DMS79 (cell line): ENCODE measurements at places on chromosomes 3 and 15.
A peak's percentile ranks its signal among the peaks of the same experiment; 100 is the strongest.

- DNase-seq: no peak
Observed at GRCh38 chr3:111244760-111245159, 173.1 kb downstream of the NECTIN3 start.

DNA sequence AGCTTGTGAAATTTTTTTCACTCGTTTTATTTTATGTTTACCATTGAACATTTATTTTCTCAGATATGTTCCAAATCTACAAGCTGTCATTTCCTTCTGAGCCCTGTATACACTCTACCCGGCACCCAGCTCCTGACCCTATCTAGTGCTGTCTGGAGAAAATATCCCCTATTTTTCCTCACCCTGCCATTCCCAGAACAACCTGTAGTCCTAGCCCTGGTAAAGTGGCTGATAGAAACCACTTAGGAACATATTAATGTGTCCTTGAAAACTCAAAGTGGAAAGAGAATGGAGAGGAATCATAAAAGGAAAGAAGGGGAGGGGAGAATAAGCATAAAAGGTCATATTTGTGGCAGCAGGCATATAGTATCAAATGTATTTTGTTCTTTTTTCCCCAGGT is 8.2 kb upstream of the TIMMDC1 start:
- DNase-seq: no peak

- DNase-seq: no peak
Observed at GRCh38 chr3:134877788-134878187, 82.7 kb downstream of the EPHB1 start.

- DNase-seq: no peak
Observed at GRCh38 chr15:58731756-58732535, 17.6 kb downstream of the ADAM10 start.

GRCh38 chr3:128360705-128361271 is 105.9 kb downstream of the DNAJB8 start:
- DNase-seq: no peak

- DNase-seq: peak; percentile 95
Observed at GRCh38 chr3:122260206-122260605, 64.8 kb upstream of the CSTA start.

DNA sequence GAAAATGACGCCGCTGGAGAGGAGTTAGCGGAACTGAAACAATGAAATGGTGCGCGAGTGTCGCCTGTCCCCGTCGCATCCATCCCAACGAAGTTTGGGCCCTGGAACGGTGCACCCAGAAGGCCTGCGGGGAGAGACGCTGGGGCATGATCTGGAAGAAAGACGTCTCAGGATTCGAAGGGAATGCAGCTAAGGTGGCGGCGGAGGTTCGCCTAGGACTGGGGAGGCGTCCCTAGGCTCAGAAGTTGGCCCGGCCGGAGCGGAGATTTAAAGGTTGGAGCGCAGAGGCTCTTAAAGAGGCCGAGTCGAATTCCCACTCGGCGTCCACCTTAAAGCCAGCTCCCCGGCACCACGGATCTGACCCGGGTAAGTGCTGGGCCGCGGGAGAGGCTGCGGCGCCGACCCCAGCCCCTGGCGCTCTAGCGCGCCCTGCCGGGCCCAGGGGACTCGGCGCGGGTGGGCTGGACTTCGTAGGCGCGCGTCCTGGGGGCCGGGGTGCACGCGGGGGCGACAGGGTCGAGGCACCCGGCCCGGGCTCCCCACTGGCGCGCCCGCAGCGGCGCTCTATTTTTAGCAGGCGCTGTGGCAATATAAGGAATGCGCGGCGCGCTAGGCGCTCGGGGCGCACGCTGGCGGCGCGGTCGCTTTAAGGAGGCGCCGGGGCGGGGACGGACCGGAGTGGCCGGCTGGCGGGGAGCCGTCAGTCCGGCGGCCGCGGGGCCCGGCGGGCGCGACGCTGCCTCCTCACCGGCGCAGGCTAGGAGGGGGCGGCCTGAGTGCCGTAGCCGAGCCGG is at the start of gene MRAS:
Gene MRAS (plus strand): TSS at position 620 of the 794 bp plus-strand sequence. CDS start 24,305 bp downstream, outside the sequence.
- DNase-seq: peak; percentile 41

DNA sequence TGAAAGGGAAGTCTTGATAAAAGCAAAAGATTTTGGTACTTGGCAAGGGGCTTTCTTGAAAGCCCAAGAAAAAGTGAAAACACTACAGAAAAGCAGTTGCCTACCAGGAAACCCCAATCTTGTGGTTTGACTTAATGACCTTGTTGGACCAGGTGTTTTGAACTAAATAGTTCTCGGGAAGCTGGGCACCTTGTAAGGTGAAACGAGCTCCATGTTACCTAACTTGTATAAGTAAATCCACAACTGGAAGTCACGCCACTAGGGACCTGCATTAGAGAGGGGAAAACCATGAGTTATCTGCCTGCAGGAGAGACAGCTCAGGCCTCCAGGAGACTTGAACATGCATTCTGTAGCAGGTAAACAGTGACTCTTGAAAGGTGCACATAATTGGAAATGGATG is 88.2 kb downstream of the GMPS start:
- no peak for DNase-seq

GRCh38 chr3:128763967-128764366 is 38.0 kb downstream of the RAB7A start:
- no peak for DNase-seq

- no peak for DNase-seq
Observed at GRCh38 chr3:58989163-58989562, 60.7 kb downstream of the CFAP20DC start.

DNA sequence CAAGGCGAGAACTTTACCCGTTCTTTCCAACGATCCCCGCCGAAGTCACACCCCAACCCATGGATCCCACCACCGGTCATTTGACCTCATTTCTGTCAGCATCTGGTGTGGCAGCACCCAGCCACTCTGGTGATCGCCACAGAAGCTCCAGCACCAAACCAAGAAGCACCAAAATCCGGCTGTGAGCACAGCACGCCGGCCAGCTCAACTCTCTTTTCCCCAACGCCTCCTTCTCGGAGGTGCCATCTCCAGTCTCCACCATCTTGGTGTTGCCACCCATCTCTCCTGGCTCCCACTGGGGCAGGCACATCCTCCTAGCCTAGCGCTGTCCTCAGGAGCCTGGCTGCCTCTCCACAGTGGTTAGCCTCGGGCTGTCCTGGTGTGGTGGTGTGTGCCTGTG is 6.5 kb downstream of the MUC4 start:
- DNase-seq: no peak

DNA sequence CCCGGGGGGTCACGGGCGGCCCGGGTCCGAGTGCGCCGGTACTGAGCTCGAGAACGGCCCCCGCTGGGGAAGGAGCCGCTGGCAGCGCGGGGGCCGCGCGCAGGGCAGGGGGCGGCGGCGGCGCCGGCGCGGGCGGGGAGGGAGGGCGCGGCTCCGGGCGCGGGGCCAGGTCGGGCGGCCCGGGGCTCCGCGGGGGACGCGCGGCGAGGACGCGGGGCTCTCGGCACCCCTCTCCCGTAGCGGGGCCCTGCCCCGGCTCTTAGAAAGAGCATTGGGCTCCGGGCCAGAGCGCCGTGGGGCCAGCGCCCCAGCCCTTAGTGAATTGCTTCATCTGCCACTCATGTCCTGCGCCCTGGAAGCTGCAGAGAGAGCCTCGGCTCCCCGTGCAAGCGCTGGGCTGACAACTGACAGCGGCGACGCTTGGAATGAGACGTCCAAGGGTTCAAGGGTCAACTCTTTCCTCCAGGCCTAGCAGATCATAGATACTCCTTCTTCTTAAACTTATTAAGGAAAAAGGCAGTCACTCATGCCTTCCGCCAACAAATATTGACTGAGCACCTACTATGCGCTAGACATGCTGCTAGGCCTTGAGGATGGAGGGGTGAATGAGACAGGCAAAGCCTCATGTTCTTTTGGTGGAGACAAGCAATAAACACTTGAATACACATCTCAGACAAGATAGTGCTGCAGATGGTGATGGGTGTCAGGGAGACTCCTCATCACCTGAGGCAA is 140.8 kb downstream of the SMAD6 start:
- no peak for DNase-seq

DNA sequence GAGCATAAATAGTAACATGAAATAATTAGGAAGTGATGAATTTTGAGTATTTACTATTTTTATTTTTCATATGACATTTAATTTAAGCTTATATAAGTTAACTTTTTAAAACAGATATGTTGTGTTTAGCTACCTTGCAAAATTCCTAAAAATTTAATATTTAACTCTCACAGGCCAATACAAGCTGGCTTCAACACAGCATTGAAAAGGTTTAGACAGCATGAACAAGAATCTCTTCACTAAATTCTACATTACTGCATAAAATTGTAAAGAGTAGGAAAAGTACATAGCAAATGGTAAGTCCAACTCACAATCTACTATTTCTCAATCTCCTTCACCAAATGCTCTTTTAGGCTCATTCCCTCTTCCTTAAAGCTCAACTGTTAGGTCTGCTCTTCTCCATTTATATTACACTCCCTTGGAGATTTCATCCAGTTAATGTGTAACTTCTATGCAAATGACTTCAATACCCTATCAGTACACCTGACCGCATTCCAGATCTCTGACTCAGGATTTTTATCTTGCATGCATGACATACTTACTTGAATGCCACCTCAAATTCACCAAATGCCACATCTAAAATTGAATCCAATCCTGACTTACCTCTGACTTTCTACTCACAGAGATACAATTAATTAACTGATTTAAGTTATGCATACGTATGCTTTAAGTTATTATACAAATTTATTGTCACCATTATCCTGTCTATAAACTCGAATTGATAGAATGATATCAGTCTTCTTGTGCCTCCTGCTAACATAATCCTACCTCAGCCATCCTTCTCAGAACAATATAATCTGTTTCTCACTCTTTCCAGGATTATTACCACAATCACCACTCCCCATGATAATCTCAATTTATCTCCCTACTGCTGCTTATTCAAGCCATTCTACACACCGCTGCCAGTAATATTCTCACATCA is 127.0 kb downstream of the STAG1 start:
- no peak for DNase-seq

- no peak for DNase-seq
Observed at GRCh38 chr15:82014989-82015388, 30.8 kb downstream of the MEX3B start.

DNA sequence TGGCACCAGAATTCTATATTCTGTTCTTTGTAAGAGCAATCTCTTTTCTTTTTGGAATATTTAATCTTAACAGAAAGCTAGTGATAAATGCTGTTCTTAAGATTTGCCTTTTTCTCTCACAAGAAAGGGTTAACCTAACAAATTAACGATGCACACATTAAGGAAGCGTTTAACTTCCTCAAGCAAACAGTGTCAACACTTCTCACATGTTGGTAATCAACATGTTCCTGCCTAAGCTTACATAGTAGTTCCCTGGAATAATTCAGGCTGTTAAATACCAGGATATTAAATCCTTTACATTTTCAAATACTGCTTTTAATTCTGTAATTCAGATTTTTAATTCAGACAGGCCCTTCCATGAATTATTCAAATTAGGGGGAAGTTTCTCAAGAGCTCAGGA is 67.4 kb upstream of the RPL35A start:
- DNase-seq: no peak

- DNase-seq: no peak
Observed at GRCh38 chr15:34038871-34039789, at the start of gene AVEN. AVEN (minus strand) TSS chr15:34039204; CDS start chr15:34039046, 158 bp downstream.

- no peak for DNase-seq
Observed at GRCh38 chr15:39625451-39625850, 44.6 kb downstream of the THBS1 start.

GRCh38 chr3:52769786-52770455 is 819 bp downstream of the NEK4 start:
- DNase-seq: no peak

DNA sequence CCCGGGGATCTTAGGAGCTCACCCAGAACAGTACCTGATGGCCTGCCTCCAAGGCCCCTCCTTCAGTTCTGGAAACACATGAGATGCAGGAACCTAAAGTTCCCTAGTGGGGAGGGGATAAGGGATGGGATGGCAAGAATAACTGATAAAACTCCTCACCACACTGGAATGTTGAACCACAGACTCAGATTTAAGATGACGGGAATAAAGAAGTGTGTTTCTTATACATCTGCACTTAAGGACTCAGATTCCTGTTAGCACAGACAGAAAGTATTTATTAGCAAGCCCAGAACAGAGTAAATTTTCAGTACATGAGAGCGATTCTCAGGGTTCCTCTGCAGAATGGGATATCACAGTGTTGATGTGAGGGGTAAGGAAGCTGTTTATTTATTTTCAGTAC is 245.2 kb downstream of the TLE3 start:
- DNase-seq: no peak

- DNase-seq: no peak
Observed at GRCh38 chr3:185313693-185314246, 49.2 kb upstream of the MAP3K13 start.

- DNase-seq: no peak
Observed at GRCh38 chr3:123745184-123745855, 138.8 kb downstream of the MYLK start.

DNA sequence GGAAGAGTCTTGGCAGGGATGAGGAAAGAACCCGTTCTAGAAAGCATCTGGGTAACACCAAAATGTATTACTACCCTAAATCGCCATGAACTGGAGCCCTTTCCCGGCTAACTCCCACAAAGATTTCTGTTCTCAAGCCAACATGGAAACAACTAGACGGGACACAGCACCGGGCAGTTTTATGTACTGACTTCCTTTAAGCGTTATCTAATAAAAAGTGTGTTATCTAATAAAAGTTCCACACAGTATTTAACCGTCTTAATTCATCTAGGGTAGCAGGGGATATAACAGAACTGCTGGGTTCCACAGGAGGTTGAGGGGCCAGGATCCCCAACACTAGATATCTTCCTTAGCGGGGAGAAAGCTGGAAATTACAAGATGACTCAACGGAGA is 347 bp upstream of the C3orf62 start:
- no peak for DNase-seq

GRCh38 chr3:75342425-75342824 is 321.7 kb upstream of the FRG2C start:
- no peak for DNase-seq

GRCh38 chr3:43583481-43583880 is 38.3 kb downstream of the ANO10 start:
- no peak for DNase-seq

DNA sequence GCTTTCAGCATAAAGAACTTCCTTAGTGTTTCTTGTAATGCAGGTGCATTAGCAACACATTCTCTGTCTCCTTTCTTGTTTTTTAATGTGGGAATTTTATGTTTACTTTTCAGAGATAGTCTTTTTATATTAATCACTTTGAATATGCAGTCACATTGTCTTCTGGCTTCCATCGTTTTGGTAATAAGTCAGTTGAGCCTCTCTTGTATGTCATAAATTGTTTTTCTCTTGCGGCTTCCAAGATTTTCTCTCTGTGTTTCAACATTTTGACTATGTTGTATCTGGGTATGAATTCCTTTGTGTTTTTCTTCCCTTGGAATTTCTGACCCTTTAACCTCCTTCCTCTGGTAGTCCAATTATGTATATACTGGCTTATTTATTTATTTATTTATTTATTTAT is 25.3 kb downstream of the GABRG3 start:
- no peak for DNase-seq
